Fibroblast of lung (primary cell): ENCODE measurements at places on chromosomes 16 and 17. TPM values are rescaled to one million over a fixed set of nuclear protein-coding genes. Genes with fewer than 3 reads are reported as not detected.

- no peak for DNase-seq
Observed at GRCh38 chr16:10937068-10937859, 5.0 kb downstream of the DEXI start.

GRCh38 chr16:11015076-11015475, 70.7 kb downstream of the CLEC16A start:
- no peak for DNase-seq

DNA sequence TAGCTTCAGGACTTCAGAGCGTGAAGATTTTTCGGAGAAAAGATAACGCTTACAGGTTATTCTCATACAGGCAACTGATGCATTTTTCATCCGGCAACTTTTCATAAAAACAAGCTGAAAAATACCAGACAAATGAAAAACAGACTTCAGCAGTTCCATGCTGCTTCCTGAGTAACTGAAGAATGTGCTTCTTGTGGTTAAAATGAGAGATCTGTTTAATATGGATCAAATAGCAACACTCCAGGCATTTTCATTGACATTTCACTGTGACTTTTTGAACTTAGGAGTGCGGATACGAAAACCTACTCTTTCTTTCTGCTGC, 705 bp upstream of the PITPNC1 start:
- no peak for DNase-seq

DNA sequence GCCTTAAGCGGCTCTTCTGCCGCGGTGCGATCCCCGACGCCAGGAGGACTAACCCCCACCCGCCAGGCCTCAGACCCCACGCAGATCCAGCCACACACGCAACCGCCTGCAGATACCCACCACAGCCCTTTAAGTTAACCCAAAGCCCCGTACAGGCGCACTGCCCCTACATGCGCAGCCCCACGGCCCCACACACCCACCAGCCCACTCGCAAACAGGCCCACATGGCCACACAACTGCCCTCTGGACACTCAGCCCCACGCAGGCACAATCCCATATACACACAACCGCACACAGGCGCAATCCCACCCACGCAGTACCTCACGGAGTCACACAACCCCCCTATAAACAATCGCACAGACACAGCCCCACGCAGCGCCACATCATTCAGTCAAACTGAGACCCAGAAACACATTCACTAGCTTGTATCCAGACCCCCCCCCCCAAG, 41.7 kb downstream of the RAI1 start:
- DNase-seq, result no peak

The PHAF1 gene
- total RNA-seq, result 15.2 and 18.3 TPM in 2 replicates
